ENCODE measurements at places on chromosomes 11 and 22. TPM values are rescaled to one million over a fixed set of nuclear protein-coding genes. Genes with fewer than 3 reads are reported as not detected.

Gene OR5A2
- not detected for total RNA-seq

Gene PDGFB
- 51.0 TPM for total RNA-seq

Gene FERMT3
- 22.2 TPM for total RNA-seq

Gene TUBA8
- 6.8 TPM for total RNA-seq

Gene OTOG
- not detected for total RNA-seq

Gene MICALL1
- total RNA-seq: 22.7 TPM

All from epithelial cell of umbilical artery (primary cell).